ENCODE measurements at places on chromosomes 1 and 21.

DNA sequence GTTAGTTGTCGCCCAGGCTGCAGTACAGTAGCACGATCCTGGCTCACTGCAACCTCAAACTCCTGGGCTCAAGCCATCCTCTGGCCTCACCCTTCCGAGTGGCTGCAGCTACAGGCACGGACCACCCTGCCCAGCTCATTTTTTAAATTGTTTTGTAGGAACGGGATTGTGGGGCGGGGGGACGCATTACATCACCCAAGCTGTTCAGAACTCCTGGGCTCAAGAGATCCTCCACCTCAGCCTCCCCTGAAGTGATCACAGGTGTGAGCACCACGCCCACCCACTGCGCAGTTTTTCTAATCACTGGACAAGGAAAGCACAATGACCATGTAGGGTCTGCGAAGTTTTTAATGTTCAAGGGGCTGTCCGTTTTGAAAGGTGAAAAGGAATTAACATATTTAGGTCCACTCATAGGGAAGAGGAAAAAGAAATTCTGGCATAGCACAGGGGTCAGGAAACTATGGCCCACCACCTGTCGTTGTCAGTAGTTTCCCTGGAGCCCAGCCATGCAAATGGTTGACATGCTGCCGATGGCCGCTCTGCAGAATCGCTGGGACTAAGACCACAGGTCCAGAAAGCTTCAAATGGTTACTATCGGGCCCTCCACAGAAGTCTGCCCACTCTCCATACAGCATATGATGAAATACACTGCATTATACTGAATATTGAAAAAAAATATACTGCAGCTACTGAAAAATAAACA, 26.0 kb downstream of the SETD4 start:
- no peak for DNase-seq
- no peaks in the 10 kb centered on the region for H3K36me3 ChIP-seq
- no peaks in the 10 kb centered on the region for H3K27me3 ChIP-seq
- H3K4me3 ChIP-seq: no peak overlapping the region

GRCh38 chr1:154621875-154622274, 13.9 kb upstream of the ADAR start:
- no peak for DNase-seq
- no peak overlapping the region for H3K27ac ChIP-seq
- H3K36me3 ChIP-seq: no peaks in the 10 kb centered on the region
- no peaks in the 10 kb centered on the region for H3K27me3 ChIP-seq
- H3K4me1 ChIP-seq: no peaks in the 10 kb centered on the region
- no peak overlapping the region for H3K4me3 ChIP-seq

DNA sequence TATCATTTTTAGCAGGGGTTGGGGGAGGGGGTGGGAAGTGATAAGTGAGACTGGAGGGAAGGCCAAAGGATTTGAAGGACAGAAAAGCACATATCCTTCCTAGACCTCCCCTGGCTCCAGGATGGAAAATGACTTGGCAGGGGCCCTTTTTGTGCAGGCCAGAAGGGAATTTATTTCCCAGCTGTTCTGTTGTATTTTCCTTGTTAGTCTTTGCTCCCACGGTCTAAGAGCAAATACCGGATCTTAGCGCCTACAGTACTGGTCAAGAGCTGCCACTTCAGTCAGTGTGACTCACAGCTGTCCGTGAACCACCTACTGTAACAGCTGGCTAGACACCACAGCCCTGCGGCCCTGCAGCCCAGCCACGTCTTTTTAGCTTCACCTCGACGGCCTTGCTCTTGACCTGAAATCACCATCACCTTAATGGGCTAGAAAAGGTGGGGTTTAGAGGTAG, 51.0 kb upstream of the ERRFI1 start:
- peak overlapping the region; percentile 61 for H3K27ac ChIP-seq
- no peaks in the 10 kb centered on the region for H3K36me3 ChIP-seq
- no peak overlapping the region for H3K4me3 ChIP-seq

- no peaks in the 10 kb centered on the region for H3K27me3 ChIP-seq
- H3K36me3 ChIP-seq: no peaks in the 10 kb centered on the region
- DNase-seq: no peak
- no peaks in the 10 kb centered on the region for H3K4me1 ChIP-seq
- H3K4me3 ChIP-seq: no peak overlapping the region
Measured at GRCh38 chr1:160618763-160619274, 28.0 kb downstream of the SLAMF1 start.

DNA sequence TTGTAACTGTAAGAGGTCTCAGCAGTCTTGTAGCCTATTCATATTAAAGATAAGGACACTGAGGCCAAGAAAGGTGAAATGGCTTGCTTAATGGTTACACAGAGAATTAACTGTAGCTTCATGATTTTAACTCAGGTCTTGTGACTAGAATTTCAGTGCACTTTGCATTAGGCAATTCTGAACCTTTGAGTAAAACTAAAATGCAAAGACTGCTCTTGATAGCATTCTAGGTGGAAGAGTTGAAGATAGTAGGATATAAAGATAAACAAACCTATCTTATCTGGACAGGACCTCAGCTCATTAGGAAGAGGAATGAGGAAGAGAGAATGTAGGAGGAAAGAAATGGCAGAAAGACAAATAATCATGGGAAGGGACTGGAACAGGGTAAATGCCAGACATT, 68.6 kb upstream of the RGL1 start:
- no peak for DNase-seq
- H3K27ac ChIP-seq: no peak overlapping the region
- H3K4me3 ChIP-seq: no peak overlapping the region
- H3K36me3 ChIP-seq: no peaks in the 10 kb centered on the region
- peaks cover 6% of the 10 kb centered on the region for H3K4me1 ChIP-seq
- no peaks in the 10 kb centered on the region for H3K27me3 ChIP-seq

DNA sequence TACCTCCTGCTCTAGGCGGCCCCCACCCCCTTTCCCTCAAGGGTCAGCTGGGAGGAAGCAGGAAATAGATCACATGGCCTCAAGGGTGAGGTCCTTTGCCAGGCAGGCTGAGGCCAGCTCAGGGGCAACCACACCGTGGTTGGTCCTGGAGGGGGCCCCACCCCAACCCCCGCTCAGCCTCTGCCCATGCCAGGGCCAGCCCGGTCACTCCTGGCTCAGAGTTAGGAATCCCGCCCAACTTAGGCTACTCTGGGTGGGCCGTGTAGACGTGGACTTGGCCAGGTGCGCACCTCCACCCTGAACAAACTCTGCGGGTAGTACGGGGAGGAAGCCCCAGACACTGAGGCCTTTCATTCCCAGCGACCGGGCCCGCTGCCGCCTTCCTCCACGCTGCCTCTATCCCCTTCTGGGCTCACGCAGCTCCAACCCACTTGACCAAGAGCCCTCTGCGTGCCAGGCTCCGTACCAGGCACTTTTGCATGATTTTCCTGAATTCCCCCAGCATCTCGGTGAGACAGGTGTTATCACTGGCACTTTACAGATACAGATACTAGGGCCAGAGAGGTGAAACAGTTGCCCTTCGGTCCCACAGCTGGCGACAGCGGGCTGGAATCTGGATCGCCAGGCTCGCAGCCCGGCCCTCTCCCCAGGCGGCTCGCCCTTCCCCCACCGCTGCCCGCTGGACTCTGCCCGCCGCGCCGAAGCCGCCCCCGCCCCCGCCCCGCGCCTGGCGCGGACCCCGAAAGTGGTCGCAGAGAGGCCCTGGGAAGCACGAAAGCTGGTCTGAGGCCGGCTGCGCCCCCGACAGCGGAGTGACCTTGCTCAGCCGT, 769 bp downstream of the GALE start:
- peak overlapping the region; percentile 76 for H3K27ac ChIP-seq
- no peaks in the 10 kb centered on the region for H3K27me3 ChIP-seq
- DNase-seq: peak; percentile 69
- H3K4me3 ChIP-seq: peak overlapping the region; percentile 75
- no peaks in the 10 kb centered on the region for H3K36me3 ChIP-seq

GRCh38 chr1:223340637-223341036, 23.3 kb downstream of the SUSD4 start:
- DNase-seq: no peak
- H3K27ac ChIP-seq: no peak overlapping the region
- no peaks in the 10 kb centered on the region for H3K36me3 ChIP-seq
- H3K4me3 ChIP-seq: no peak overlapping the region

All from uterus (tissue), 4 donors.